Activated CD4-positive, alpha-beta T cell treated with anti-CD3 and anti-CD28 coated beads, Interleukin-2, amount 10 ng/mL, durations not matched to agents 7 days and 5 days (primary cell): ENCODE measurements at places on chromosomes 13 and 19. TPM values are rescaled to one million over a fixed set of nuclear protein-coding genes. Genes with fewer than 3 reads are reported as not detected.

GRCh38 chr19:54481326-54481930, 8.3 kb upstream of the CDC42EP5 start:
- H3K27me3 ChIP-seq, result peaks cover 31% of the 10 kb centered on the region
- peak; percentile 43 for DNase-seq
- peaks cover 16% of the 10 kb centered on the region for H3K4me1 ChIP-seq
- no peak overlapping the region for H3K4me3 ChIP-seq

DNA sequence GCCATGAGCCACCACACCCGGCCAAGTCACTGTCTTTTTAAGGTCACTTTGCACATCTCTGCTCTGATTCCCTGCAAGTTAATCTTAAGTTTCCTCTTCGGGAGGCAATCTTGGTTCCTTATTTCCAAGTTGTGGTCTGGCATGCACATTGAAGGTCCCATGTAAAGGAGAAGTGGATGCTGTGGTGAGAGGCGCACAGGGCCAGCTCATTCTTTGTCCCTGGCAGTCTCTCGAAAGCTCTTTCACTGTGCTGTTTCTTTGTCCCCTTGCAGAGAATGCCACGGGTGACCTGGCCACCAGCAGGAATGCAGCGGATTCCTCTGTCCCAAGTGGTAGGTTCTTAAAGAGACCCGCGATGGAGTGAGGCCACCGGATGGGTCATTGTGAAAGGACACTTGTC, 16.4 kb upstream of the C19orf33 start:
- peaks cover 4% of the 10 kb centered on the region for H3K4me1 ChIP-seq
- H3K27me3 ChIP-seq, result no peaks in the 10 kb centered on the region
- no peak for DNase-seq
- no peaks in the 10 kb centered on the region for H3K36me3 ChIP-seq
- no peak overlapping the region for H3K4me3 ChIP-seq

GRCh38 chr13:22001336-22001735, 330.5 kb downstream of the FGF9 start:
- no peaks in the 10 kb centered on the region for H3K36me3 ChIP-seq
- H3K27ac ChIP-seq, result no peak overlapping the region
- no peaks in the 10 kb centered on the region for H3K4me1 ChIP-seq
- H3K4me3 ChIP-seq, result no peak overlapping the region

GRCh38 chr13:103965506-103966243, 899.5 kb upstream of the SLC10A2 start:
- H3K27me3 ChIP-seq, result no peaks in the 10 kb centered on the region
- H3K4me3 ChIP-seq, result no peak overlapping the region
- H3K4me1 ChIP-seq, result no peaks in the 10 kb centered on the region
- H3K36me3 ChIP-seq, result no peaks in the 10 kb centered on the region
- no peak for DNase-seq

DNA sequence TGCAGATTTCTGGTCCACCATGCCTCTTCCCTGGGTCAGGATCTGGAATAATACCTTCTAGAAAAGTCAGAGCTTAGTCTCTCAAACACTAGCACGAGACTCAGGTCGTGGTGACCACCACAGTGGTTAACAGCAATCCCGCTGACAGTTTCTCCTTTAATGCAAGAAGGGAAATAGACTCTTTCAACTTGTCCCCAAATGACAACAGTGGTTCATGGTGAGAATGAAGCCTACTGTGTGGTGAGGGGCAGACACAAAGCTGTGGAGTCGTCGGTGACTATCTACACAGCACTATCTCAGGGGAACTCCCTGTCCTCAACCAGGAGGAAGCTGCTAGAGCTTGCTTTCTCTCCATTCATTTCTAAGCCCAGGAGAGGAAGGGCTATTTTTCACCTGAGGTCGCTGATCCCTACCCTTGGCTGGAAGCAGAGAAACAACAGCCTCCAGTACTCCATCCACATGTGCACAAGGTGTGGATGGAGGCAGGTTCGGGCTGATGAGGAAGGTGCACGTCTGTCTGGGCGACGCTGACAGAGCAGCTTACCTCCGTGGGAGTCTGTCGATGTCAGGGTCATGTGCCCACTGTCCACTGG, 72.4 kb downstream of the STK24 start:
- DNase-seq, result no peak
- H3K4me3 ChIP-seq, result no peak overlapping the region
- H3K4me1 ChIP-seq, result peaks cover 77% of the 10 kb centered on the region
- H3K27me3 ChIP-seq, result no peaks in the 10 kb centered on the region
- H3K27ac ChIP-seq, result peak overlapping the region; percentile 52

DNA sequence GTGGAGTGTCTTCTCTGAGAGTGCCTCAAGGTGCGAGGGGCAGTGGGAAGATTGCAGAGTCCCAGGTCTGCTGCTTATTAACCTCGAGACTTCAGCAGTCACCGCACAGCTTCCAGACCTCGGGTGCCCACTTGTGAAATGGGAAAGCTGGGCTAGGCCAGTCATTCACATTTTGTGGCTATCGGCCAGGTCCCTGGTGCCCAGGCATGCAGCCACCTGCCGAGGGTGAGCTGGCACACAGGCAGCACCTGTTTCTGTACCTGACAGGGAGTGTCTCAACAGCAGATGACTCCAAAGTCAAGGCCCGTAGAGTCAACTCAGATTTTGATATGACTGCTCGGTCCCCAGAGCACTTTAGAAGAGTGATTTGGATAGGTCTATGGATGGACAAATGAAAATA, 21.9 kb downstream of the UQCRFS1 start:
- DNase-seq, result no peak
- H3K36me3 ChIP-seq, result no peaks in the 10 kb centered on the region
- H3K4me1 ChIP-seq, result peaks cover 4% of the 10 kb centered on the region
- no peak overlapping the region for H3K4me3 ChIP-seq

DNA sequence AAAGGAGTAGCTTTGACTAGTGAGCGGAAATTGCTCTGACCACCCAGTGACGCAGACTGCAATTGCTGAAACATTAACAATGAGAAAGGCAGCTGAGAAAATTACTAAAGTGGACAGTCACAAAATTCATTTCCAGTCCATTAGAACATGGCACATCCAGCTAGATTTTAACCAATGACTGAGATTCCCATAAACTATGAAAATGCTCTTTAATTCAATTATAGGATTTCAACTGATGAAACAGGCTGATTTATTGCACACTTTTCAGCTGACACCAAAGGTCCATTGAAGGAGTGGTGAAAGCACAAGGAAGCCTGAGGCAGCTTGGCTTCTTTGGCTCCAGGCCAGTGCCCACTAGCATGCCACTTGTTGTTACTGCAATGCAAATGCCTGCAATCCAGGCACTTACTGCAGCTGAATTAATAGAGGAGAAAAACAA, 933.4 kb downstream of the SLITRK6 start:
- no peak overlapping the region for H3K27ac ChIP-seq
- H3K36me3 ChIP-seq, result no peaks in the 10 kb centered on the region
- no peaks in the 10 kb centered on the region for H3K27me3 ChIP-seq
- no peaks in the 10 kb centered on the region for H3K4me1 ChIP-seq
- no peak overlapping the region for H3K4me3 ChIP-seq

DNA sequence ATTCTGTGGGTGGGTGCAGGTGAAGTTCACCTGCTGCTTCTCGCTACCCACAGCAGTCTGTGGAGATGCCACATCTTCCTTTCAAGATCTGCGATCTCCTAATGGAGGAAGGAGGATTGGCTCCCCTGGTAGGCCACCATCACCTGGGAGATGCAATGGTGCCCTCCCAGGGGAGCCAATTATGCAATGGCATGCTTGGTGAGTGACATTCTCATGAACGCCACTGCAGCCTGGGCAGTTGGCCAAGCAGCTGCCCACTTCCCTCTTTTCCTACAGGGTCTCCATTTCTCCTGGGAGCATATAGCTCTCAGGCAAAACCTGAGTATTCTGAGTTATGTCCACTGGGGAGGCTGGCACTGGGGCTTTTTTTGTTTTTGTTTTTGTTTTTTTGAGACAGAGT, 83.5 kb upstream of the KCTD15 start:
- H3K4me1 ChIP-seq, result no peaks in the 10 kb centered on the region
- peaks cover 4% of the 10 kb centered on the region for H3K27me3 ChIP-seq
- no peak for DNase-seq
- H3K36me3 ChIP-seq, result no peaks in the 10 kb centered on the region
- no peak overlapping the region for H3K4me3 ChIP-seq

- H3K4me1 ChIP-seq, result peaks cover 12% of the 10 kb centered on the region
- DNase-seq, result peak; percentile 93
- peak overlapping the region; percentile 99 for H3K4me3 ChIP-seq
- H3K27me3 ChIP-seq, result no peaks in the 10 kb centered on the region
- H3K27ac ChIP-seq, result peak overlapping the region; percentile 100
Measured at GRCh38 chr19:5827891-5828660, 11.4 kb downstream of the FUT6 start.

DNA sequence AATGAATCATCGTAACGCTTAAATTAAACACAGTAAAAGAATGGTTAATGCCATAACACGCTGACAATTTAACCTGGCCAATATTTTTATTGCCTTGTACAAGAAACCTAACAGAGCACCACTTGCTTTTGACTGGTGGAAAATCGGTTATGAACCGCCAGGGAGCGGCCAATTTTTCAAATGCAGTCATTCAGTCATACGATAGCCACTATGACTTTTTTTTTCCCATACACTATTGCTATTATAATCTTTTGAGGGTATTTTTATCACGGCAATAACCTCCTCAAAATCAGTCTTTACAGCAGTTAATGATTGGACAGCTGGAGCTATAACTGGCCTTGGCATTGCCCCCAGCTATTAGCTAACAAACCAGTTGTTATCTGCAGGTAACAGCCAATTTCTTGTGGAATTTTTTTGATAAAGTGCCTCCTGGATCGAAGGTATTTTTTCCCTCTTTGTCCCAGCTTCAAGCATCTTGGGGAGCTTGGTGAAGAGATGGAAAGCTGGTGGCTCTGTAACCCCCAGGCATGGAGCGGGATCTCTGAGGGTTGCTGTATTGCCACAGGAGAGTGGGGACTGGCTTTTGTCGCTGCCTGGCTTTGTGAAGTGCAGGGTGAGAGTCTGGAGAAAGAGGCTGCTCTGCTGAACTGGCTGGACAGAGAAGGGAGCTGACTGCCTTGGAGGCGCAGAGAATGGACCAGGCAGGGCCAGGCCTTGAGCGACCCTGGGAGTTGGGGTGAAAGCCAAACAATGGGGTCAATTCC, 198.4 kb upstream of the ZNF536 start:
- no peaks in the 10 kb centered on the region for H3K27me3 ChIP-seq
- no peak for DNase-seq
- H3K4me3 ChIP-seq, result no peak overlapping the region
- H3K36me3 ChIP-seq, result no peaks in the 10 kb centered on the region

DNA sequence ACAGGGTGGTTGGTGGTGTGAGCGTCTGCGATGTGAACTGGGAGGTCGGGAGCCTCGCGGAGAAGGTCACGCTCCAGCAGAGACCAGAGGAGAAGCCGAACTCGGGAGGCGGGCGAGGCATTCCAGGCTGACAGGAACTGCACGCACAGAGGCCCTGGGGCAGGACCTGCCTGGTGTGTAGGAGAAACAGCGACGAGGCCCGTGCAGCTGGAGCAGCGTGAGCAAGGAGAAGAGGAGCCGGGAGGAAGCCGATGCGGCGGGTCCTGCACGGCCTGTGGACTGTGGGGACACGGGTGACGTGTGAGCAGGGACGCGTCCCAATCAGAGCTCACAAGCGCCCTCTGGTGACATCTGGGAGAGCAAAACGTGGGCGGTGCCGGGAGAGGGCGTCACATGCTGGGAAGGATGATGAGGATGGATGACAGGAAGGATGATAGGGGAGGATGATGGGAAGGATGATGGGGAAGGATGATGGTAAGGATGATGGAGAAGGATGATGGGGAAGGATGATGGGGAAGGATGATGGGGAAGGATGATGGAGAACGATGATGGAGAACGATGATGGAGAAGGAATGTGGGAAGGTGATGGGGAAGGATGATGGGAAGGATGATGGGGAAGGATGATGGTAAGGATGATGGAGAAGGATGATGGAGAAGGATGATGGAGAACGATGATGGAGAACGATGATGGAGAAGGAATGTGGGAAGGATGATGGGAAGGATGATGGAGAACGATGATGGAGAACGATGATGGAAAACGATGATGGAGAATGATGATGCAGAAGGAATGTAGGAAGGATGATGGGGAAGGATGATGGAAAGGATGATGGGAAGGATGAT, 16.1 kb upstream of the MADCAM1 start:
- no peaks in the 10 kb centered on the region for H3K27me3 ChIP-seq
- peaks cover 13% of the 10 kb centered on the region for H3K36me3 ChIP-seq
- H3K4me3 ChIP-seq, result peak overlapping the region; percentile 38
- H3K27ac ChIP-seq, result peak overlapping the region; percentile 66
- peaks cover 10% of the 10 kb centered on the region for H3K4me1 ChIP-seq
- DNase-seq, result peak; percentile 23

DNA sequence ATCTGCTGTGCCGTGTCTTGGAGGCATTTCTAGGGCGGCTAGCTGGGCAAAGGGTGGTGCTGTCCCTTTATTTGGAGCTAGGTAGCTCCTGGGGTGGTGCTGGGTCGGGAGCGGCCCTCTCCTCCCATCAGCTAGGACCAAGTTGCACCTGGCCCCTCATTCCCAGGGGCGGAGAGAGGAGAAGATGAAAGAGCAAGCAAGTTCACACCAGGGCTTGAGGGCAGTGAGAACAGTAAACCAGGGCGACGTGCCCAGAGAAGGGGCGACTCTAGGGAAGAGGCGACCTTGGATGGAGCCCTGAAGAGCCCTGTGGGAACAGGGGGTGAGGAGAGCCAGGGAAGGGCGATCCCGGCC, 17.0 kb upstream of the KCNN1 start:
- no peak overlapping the region for H3K27ac ChIP-seq
- H3K27me3 ChIP-seq, result peaks cover 53% of the 10 kb centered on the region
- H3K36me3 ChIP-seq, result no peaks in the 10 kb centered on the region

GRCh38 chr19:35462476-35462953, 14.5 kb downstream of the FFAR2 start:
- peaks cover 7% of the 10 kb centered on the region for H3K27me3 ChIP-seq
- H3K4me1 ChIP-seq, result peaks cover 35% of the 10 kb centered on the region
- peak; percentile 79 for DNase-seq
- peaks cover 2% of the 10 kb centered on the region for H3K36me3 ChIP-seq
- peak overlapping the region; percentile 60 for H3K4me3 ChIP-seq
- peak overlapping the region; percentile 95 for H3K27ac ChIP-seq

- H3K4me1 ChIP-seq, result no peaks in the 10 kb centered on the region
- no peaks in the 10 kb centered on the region for H3K36me3 ChIP-seq
- no peak overlapping the region for H3K27ac ChIP-seq
- H3K4me3 ChIP-seq, result no peak overlapping the region
- no peak for DNase-seq
- no peaks in the 10 kb centered on the region for H3K27me3 ChIP-seq
Measured at GRCh38 chr13:52096748-52097147, 32.1 kb downstream of the NEK5 start.

GRCh38 chr13:23921451-23921888, 24.2 kb upstream of the C1QTNF9B start:
- no peak overlapping the region for H3K4me3 ChIP-seq
- H3K27me3 ChIP-seq, result peaks cover 56% of the 10 kb centered on the region
- no peak overlapping the region for H3K27ac ChIP-seq
- peak; percentile 51 for DNase-seq
- no peaks in the 10 kb centered on the region for H3K36me3 ChIP-seq
- H3K4me1 ChIP-seq, result no peaks in the 10 kb centered on the region

- peaks cover 6% of the 10 kb centered on the region for H3K27me3 ChIP-seq
- H3K4me1 ChIP-seq, result no peaks in the 10 kb centered on the region
- no peaks in the 10 kb centered on the region for H3K36me3 ChIP-seq
- no peak overlapping the region for H3K27ac ChIP-seq
- DNase-seq, result no peak
Measured at GRCh38 chr13:113110852-113111315, 5.3 kb downstream of the F7 start.

Gene LGALS14
- not detected for total RNA-seq

Gene F7
- total RNA-seq, result not detected

Gene PRR36
- total RNA-seq, result 0.10 TPM

Gene FGF14
- not detected for total RNA-seq

Gene ZNF320
- 10.9 TPM for total RNA-seq

Gene LPAR2
- 54.1 TPM for total RNA-seq

Gene BTBD2
- total RNA-seq, result 66.3 TPM

Gene SHISA7
- not detected for total RNA-seq

Gene CADM4
- total RNA-seq, result 0.12 TPM

Gene GSX1
- not detected for total RNA-seq
